ENCODE measurements at places on chromosomes 1 and 21. TPM values are rescaled to one million over a fixed set of nuclear protein-coding genes. Genes with fewer than 3 reads are reported as not detected.

DNA sequence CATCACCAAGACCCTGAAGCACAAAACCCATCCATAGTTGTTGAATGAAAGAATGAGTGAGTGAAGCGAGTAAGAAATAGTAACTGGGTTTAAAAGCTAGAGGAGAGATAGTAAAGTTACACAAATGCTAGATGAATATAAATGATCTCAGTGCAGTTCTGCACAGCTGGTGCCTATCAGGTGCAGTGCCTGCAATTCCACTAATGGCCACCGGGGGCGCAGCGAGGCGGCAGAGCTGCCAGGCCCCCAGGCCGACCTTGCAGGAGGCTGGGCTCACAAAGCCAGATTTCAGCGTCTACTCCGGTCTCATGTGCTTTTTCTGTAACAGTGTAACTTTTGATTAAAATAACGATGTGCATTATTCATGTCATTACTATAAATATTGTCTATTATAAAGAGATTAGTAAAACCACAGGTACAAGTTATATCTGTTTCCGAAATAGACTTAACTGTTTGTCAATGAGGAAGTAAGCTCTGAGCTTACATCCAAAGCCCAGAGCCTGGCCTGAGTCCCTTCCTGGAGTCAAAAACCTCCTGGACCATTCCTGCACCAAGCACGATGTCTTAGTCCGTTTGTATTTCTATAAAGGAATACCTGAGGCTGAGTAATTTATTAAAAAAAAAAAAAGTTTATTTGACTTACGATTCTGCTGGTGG lies 477.6 kb downstream of the NPHP4 start:
- peaks cover 7% of the 10 kb centered on the region for H3K27me3 ChIP-seq
- no peak overlapping the region for H3K4me3 ChIP-seq
- no peaks in the 10 kb centered on the region for H3K36me3 ChIP-seq
- H3K27ac ChIP-seq, result no peak overlapping the region
- DNase-seq, result peak; percentile 66

DNA sequence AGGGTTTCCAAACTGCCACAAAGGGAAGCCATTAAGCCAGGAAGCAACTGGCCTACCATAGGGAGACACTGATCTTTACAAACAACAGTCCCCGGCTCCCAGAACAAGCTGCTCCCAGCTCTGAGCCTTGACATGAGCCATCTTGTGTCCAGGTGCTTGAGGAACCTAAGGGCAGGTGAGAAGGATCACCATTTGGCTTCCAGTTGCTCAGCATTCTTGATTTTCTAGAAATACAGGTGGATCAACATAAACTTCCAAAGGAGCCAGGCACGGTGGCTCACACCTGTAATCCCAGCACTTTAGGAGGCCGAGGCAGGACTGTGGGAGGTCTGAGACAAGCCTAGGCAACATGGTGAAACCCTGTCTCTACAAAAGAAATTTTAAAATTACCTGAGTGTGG lies 21.6 kb downstream of the ZBTB17 start:
- no peak overlapping the region for H3K27ac ChIP-seq
- H3K27me3 ChIP-seq, result no peaks in the 10 kb centered on the region
- DNase-seq, result no peak
- H3K4me1 ChIP-seq, result peaks cover 48% of the 10 kb centered on the region

GRCh38 chr21:8991088-8991907 lies 1530.1 kb upstream of the TPTE start:
- peaks cover 32% of the 10 kb centered on the region for H3K27me3 ChIP-seq
- no peaks in the 10 kb centered on the region for H3K4me1 ChIP-seq
- H3K27ac ChIP-seq, result no peak overlapping the region
- peaks cover 13% of the 10 kb centered on the region for H3K36me3 ChIP-seq
- H3K4me3 ChIP-seq, result no peak overlapping the region
- no peak for DNase-seq

DNA sequence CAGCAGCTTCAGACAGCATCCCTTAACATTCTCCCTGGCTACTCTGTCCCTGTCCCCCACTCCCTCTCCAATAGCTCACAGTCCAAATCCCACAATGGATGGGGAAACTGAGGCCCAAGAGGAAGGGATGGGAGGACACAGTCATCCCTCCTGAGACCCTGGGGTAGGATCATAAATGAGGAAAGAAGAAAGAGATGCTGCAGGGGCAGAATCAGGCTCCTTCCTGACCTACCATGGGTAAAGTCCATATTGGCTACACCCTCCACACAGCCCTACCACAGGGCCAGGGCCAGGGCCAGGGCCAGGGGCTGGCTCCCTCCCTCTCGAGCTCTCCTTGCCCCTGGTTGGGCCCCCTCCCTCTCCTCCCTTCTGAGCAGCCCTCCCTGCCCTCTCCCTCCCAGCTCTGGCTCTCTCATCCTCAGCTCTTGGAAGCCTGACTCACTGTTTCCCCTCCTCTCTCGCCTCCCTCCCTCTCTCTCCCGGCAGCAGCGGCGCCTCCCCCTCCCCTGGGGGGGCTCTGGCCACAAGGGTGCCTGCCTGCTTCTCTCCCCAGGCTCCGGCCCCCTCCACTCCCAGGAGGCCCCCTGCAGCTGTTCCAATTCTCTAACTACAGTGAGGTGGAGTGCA lies 4.9 kb downstream of the AHDC1 start:
- H3K27ac ChIP-seq, result no peak overlapping the region
- no peaks in the 10 kb centered on the region for H3K27me3 ChIP-seq
- DNase-seq, result no peak
- H3K4me3 ChIP-seq, result peak overlapping the region; percentile 32

- H3K27me3 ChIP-seq, result peaks cover 5% of the 10 kb centered on the region
- no peak for DNase-seq
- no peaks in the 10 kb centered on the region for H3K4me1 ChIP-seq
- no peak overlapping the region for H3K27ac ChIP-seq
- H3K4me3 ChIP-seq, result no peak overlapping the region
- no peaks in the 10 kb centered on the region for H3K36me3 ChIP-seq
These were observed 59.3 kb downstream of the FH start for GRCh38 chr1:241460098-241460873.

GRCh38 chr1:170630977-170631376 lies 33.0 kb upstream of the PRRX1 start:
- H3K4me1 ChIP-seq, result no peaks in the 10 kb centered on the region
- H3K36me3 ChIP-seq, result peaks cover 4% of the 10 kb centered on the region
- no peak for DNase-seq
- H3K27me3 ChIP-seq, result peaks cover 33% of the 10 kb centered on the region
- H3K27ac ChIP-seq, result no peak overlapping the region

FCRL6 gene
- total RNA-seq, result 2.1 TPM

UBE2U gene
- total RNA-seq, result not detected

OR2L13 gene
- total RNA-seq, result not detected
